Activated T-cell treated with anti-CD3 and anti-CD28 coated beads, Interleukin-2, amount 50 U/mL, for 1 hour (primary cell): ENCODE measurements at places on chromosomes 12 and 14.

- DNase-seq: no peak
Observed at GRCh38 chr12:6123258-6123657, 1.2 kb downstream of the VWF start.

DNA sequence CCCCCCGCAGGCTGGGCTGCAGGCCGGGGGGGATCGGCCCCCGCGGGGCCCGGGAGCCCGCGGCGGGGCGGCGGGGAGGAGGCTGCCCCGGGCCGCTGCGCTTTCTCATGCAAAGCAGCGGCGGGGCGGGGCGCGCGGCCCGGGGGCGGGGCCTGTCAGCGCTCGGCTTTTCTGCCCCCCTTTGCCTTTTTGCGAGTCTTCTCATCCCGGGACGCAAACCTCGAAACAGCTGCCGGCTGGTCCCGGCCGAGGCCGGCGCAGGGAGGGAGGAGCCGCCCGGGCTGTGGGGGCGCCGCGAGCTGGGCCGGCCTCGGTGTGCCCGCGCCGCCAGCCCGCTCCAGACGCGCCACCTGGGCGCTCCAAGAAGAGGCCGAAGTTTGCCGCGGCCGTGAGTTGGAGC is at the start of gene FZD10:
Gene FZD10 (plus strand): TSS at position 198 of the 400 bp plus-strand sequence. CDS start 479 bp downstream, outside the sequence.
- DNase-seq: no peak

GRCh38 chr12:115482943-115483342 is 794.5 kb downstream of the MED13L start:
- no peak for DNase-seq

GRCh38 chr14:35879151-35879648 is 53.1 kb downstream of the BRMS1L start:
- no peak for DNase-seq

GRCh38 chr12:82973592-82973991 is 286.9 kb downstream of the TMTC2 start:
- DNase-seq: no peak

DNA sequence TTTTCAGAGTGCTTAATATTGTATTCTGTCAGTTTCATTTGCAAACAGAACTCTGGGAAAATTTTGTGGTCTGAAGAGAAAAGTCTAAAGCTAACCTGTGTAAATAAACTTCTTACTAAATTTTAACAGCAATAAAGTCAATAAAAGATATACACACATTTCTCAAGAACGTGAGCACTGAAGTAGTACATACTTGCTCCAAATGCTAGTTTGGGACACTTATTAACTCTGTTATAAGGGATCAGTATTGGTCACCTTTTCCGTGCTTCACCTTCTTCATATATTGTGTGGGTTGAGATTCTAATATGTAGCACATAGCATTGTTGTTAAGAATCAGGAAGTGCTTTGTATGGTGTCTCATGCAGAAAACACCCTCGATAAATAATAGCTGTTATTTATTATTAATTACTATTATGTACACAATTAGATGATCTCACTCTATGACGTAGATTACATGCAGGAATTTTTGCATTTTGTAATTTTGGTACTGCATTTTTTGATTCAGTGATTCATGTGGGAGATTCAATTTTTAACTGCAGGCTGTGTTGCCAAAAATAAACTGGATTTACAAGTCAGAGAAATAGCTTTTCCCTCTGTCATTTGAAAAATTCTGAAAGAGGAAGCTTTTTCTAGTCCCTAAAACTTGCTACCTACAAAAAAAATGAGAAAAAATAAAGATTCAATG is 300.9 kb downstream of the ACSS3 start:
- DNase-seq: no peak

DNA sequence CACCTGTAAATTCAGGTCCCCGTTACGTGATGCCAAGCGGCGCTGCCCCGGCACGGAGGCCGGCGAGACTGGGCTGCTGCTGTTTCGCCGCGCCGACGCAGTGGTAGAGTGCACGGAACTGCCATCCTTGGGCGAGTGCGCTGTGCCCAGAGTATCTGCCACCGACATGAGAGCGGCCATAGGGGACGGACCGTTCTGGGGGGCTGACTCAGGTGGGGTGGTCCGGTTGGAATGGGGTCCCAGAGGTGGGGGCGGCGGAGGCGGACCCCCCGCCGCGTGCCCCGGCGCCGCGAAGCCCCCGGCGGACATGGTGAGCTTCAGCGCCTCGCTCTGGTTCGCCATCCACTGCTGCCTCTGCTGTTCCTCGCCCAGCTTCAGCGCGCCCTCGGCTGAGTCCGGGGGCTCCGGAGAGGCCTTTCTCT is 2.8 kb downstream of the IRF2BPL start:
- DNase-seq: no peak

DNA sequence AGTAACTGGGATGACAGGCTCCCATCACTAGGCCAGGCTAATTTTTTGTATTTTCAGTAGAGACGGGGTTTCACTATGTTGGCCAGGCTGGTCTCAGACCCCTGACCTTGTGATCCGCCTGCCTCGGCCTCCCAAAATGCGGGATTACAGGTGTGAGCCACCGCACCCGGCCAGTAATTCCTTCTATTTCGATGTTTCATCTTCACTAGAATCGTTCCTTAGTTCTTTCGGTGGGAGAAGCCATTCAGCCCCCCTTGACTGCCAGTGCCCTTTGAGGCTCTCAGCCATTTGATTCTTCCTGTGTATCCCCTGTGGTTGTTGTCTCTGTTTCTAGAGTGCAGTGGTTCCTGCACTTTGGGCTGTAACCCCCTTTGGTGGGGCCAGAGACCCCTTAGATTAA is 174.1 kb downstream of the ETV6 start:
- DNase-seq: no peak

GRCh38 chr12:75361408-75361807 is 26.9 kb downstream of the GLIPR1L1 start:
- DNase-seq: no peak

DNA sequence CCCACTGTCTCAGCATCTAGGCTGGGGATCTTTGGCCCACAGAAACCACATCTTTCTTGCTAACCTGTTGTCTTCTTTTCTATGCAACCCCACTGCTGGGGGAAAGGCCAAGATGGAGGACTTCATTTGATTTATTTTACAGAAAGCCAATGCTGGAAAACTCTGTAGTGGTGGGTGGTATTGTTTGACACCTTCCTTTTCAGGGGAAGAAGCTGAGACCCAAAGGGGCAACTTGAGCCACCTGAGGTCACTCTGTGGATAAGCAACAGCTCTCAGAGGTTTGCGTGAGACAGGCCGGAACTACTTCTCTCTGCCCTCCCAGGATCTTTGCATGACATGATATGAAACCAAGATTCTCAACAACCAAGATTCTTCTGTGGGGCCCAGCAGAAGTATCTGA is 645.2 kb downstream of the VRK1 start:
- DNase-seq: no peak

DNA sequence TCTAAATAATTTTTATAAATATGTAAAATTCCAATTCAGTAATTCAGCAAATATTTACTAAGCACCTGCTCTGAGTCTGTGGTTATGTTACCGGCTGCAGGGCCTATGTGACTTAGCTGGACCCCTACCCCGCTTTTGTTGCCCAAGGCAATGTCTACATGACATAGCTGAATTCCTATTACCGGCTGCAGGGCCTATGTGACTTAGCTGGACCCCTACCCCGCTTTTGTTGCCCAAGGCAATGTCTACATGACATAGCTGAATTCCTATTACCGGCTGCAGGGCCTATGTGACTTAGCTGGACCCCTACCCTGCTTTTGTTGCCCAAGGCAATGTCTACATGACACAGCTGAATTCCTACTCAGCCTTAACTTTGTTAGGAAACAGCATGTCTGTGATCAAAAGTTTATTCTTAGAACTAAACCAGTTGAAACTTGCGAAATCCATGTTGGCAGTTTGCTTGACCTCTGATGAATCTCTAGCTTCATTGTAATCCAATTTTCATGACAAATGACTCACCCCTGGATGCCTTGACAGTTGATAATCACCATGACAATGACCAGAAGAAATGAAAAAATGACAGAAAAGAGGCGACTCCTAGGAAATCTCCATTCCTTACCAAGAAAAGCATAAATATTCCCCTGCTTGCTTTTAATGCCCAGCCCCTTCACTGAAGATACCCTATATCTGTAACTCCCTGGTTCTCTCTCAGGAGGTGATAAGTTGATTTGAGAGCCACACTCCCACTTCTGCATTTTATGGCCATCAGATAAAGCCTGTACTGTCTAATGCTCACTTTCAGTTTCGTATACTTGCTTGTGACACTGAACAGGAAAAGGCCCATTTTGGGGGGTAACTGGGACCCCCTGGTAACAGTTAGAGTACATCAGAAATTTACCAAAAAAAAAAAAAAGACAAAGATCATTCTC is 148.4 kb upstream of the SYT10 start:
- no peak for DNase-seq

GRCh38 chr12:12890543-12891079 is 751 bp upstream of the GPRC5A start:
- DNase-seq: peak; percentile 38

DNA sequence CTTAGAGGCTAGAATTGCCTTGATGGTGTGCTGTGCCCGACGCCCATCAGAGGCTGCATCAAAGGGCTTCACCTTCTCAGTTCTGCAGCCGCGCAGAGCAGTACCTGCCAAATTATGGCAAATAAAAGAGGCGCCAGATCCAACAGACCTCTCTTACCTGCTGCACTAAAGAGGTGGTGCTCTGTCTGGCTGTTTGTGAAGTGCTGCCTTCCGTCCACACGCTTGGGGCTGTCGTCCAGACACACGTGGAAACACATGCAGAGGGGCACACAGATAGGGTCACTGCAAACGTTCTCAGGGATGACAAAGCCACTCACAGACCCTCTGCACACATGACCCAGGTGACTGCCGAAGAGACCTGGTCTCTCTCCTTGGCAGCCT is 617.5 kb downstream of the VRK1 start:
- DNase-seq: no peak

DNA sequence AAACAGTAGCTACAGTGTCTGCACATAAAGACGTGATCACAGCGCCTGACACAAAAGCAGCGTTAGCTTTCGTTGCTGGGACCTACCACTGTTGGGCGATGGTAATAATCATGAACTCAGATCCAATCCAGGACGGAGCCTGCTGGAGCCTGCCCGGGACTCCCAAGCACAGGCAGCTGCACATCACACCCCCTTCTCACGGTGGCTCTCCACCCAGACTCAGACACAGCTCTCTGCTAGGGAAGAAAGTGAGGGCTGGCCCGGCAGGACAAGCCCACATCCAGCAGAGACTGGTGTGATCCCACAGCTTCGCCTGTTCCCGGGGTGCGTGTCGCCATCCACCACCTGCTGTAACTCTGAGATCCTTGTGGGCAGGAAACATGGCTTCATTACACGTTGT is 49.9 kb upstream of the FOXN3 start:
- no peak for DNase-seq

GRCh38 chr12:121432740-121433480 is 33.0 kb downstream of the RNF34 start:
- DNase-seq: no peak

GRCh38 chr12:105336411-105336810 is 5.9 kb downstream of the C12orf75 start:
- DNase-seq: no peak

GRCh38 chr14:92538412-92538985 is 24.9 kb downstream of the RIN3 start:
- no peak for DNase-seq

- DNase-seq: no peak
Observed at GRCh38 chr12:27335364-27336281, 3.0 kb downstream of the BMAL2 start.

DNA sequence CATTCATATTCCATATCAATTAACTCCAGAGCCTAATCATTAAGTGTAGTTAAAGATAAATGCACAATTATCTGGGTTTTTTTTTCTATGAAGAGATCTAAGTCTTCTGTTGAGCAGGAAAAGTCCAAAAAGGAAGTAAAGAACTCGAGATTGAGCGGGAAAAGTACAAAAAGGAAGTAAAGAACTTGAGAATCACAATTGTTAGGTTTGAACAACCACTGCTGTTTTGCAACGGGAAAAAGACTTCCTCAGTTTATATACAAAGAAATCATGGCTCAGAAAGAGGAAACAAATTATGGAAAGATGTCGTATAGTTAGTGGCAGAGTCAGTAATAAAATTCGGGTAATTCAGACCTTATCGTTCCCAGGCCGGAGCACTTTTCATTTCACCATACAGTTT is 63.3 kb downstream of the PPP1R12A start:
- no peak for DNase-seq

DNA sequence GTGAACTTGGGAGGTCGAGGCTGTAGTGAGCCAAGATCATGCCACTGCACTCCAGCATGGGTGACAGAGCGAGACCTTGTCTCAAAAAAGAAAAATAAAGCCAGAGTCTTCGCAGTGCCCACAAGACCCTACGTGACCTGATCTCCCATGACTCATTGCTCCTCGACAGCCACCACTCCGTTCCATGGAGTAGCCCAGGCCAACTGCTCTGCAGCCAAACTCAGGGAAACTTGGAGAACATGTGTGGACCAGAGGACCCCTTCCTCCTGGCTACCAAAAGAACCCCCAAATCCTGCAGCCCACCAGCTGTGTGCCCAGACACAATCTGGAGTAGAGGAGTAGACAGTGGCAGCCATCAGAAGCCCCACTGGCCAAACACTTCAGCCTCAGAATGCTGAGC is 32.1 kb upstream of the PPP2R5C start:
- DNase-seq: no peak

GRCh38 chr14:62071039-62071438 is 308.8 kb downstream of the SNAPC1 start:
- DNase-seq: no peak

- no peak for DNase-seq
Observed at GRCh38 chr12:93466625-93467350, 526 bp upstream of the MRPL42 start.

DNA sequence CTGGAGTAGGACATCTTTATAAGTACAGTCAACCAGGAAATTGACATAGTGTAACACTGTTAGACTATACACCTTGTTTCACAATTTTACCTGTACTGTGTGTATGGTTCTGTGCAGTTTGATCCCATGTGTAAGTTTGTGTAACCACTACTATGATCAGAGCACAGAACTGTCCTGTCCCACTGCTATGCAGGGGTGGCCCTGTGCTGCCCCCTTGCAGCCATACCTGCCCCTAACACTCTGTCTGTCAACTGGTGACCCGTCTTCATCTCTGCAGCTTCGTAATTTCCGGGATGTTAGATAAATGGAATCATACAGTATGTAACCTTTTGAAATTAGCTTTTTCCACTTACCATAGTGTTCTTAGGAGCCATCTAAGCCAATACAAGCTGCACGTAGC is 58.7 kb upstream of the RD3L start:
- DNase-seq: peak; percentile 20

DNA sequence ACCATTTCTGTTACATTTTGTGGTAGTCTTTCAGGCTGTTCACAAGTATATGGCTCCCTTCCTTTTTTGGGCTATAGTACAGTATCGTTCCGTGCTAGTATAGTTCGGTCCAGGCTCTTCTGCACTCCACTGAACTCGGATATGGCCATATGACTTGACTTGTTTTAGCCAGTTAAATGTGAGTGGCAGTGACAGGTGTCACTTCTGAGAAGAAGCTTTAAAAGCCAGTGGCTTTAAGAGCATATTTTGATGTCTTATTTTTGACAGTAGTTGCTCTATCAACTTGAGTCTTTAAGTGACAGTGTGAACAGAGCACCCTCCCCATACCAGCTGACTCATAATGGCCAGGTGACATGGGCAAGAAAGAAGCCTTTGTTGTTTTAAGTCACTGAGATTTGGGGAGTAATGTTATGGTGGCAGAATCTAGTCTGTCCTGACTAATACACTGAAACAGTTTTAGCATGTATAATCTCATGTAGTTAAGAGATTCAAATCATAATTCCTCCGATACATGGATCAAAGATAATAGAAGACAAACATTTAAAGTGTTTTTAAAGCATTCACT is 64.6 kb downstream of the ANO4 start:
- no peak for DNase-seq
